K562 (cell line): ENCODE measurements at places on chromosomes 2 and 18. TPM values are rescaled to one million over a fixed set of nuclear protein-coding genes. Genes with fewer than 3 reads are reported as not detected.

GRCh38 chr18:71727909-71728308, 816.2 kb downstream of the CBLN2 start:
- no peaks in the 10 kb centered on the region for H3K27me3 ChIP-seq
- H3K27ac ChIP-seq: no peak overlapping the region
- no peaks in the 10 kb centered on the region for H3K4me1 ChIP-seq
- H3K4me3 ChIP-seq: no peak overlapping the region

The UGT1A10 gene
- total RNA-seq: not detected in 2 replicates

DNA sequence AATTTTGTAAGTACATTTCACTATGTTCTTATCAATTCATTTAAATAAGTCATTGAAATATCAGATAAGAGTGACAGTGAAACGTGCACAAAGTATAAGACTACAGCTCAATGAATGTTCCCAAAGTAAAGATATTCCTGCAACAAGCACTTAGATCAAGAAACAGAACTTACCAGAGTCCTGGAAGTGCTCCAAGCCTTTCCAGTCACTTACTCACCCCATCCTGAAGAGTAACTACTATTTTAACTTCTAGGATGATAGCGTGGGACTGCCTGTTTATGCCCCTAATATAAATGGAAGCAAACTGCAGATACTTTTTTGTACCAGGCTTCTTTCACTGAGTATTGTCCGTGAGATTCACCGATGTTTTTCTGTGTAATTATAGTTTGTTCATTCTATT, 768.9 kb downstream of the SLC4A3 start:
- no peak overlapping the region for H3K27ac ChIP-seq
- H3K36me3 ChIP-seq: no peaks in the 10 kb centered on the region
- H3K4me1 ChIP-seq: no peaks in the 10 kb centered on the region
- no peak overlapping the region for H3K4me3 ChIP-seq

DNA sequence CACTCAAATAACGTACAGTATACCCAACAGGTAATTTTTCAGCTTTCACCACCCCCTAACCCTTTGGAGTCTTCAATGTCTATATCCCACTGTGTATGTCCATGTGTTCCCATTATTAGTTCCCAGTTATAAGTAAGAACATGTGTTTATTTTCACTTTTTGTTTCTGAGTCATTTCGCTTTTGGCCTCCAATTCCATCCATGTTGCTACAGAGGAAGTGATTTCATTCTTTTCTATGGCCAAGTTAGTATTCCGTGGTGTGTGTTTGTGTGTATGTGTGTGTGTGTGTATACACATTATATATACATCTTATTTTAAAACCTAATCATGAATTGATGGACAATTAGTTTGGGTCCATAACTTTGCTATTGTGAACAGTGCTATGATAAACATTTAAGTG, 464.4 kb downstream of the CMPK2 start:
- H3K36me3 ChIP-seq: no peaks in the 10 kb centered on the region
- H3K4me3 ChIP-seq: no peak overlapping the region
- H3K27me3 ChIP-seq: no peaks in the 10 kb centered on the region
- H3K27ac ChIP-seq: no peak overlapping the region
